ENCODE measurements at places on chromosomes 5 and 9.

GRCh38 chr9:87340391-87340790 lies 157.3 kb upstream of the DAPK1 start:
- no peak overlapping the region for H3K27ac ChIP-seq
- H3K4me3 ChIP-seq: no peak overlapping the region
- DNase-seq: no peak
- peaks cover 4% of the 10 kb centered on the region for H3K4me1 ChIP-seq
- H3K36me3 ChIP-seq: no peaks in the 10 kb centered on the region

DNA sequence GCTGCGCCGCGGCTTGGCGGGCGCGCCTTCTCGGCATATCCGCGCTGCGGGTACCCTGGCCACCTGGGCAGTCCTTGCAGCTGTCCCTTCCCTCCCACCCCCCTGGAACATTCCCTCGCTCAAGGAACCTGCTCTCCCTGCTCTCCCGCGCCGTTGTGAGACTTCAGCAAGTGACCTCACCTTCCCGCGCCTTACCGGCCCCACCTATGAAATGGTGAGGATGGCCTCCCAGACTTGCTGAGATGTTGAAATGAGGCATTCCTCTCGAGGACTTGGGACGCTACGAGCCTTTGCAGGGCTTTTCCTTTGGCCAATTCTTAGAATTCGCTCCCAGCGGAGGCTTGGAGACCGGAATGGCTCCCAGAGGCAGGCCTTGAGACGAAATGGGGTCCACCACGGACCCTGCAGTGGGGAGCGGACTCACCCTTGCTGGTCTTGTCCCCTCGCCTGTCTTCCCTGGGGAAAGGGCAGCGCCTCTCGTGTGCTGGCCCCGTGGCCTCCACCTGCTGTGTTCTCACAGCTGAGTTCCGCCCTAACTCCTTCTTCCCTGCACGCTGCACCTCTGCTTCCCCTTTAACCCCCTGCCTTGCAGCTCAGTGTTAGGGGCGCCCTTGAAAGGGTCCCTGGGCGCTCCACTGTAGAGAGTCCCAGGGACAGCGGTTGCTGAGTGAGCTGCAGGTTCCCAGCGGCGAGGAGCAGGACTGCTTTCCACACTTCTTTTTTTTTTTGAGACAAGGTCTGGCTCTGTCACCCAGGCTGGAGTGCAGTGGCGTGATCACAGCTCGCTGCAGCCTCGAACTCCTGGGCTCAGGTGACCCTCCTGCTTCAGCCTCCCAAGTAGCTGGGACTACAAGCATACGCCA lies 907 bp downstream of the HMCN2 start:
- H3K36me3 ChIP-seq: no peaks in the 10 kb centered on the region
- peaks cover 14% of the 10 kb centered on the region for H3K27me3 ChIP-seq
- no peaks in the 10 kb centered on the region for H3K4me1 ChIP-seq
- no peak for DNase-seq
- no peak overlapping the region for H3K27ac ChIP-seq

DNA sequence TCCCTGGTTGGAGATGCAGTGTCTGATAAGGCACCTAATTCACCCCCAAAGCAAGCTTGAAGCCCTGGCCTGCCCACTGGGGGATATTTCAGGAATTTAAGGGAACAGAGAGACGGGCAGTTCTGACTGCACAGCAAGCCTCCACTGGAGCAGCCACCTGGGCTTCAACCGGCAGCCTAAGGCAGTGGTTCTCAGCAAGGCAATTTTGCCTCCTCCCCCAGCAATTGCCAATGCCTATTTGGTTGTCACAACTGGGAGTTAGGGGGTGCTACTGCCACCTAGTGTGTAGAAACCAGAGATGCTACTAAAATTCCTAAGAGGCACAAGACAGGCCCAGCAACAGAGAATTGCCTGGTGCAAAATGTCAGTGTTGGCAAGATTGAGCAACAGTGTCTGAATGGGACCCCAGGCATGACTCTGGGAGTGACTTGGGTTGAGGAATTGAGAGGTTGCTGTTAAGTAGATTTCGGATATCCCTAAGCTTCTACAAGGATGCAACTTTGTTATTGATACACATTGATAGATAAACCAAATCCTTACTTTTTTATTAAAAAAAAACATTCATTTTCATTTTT lies 58.7 kb upstream of the CTSL start:
- H3K4me1 ChIP-seq: no peaks in the 10 kb centered on the region
- H3K36me3 ChIP-seq: peaks cover 4% of the 10 kb centered on the region
- no peak overlapping the region for H3K4me3 ChIP-seq
- no peak overlapping the region for H3K27ac ChIP-seq

DNA sequence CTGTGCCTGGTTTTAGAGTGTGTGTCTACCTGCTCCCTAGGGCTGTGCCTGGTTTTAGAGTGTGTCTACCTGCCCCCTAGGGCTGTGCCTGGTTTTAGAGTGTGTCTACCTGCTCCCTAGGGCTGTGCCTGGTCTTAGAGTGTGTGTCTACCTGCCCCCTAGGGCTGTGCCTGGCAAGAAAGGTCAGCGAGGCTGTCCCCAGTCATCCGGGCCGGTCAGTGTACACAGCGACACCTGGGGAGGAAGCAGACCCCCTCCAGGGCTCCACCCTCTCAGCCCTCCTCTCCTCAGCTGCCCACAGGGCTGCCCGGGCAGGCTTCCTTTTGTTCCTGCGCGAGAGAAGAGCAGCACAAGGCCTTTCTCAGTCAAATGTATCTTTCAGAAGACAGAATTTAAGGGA lies 4.1 kb downstream of the NRARP start:
- no peak for DNase-seq
- H3K27me3 ChIP-seq: no peaks in the 10 kb centered on the region
- H3K27ac ChIP-seq: no peak overlapping the region
- H3K4me1 ChIP-seq: peaks cover 23% of the 10 kb centered on the region
- no peak overlapping the region for H3K4me3 ChIP-seq
- H3K36me3 ChIP-seq: no peaks in the 10 kb centered on the region

GRCh38 chr9:16202221-16202620 lies 649.4 kb downstream of the CCDC171 start:
- H3K27ac ChIP-seq: no peak overlapping the region
- H3K36me3 ChIP-seq: no peaks in the 10 kb centered on the region
- H3K4me1 ChIP-seq: 0 out of 2 replicates have a peak, but pooled peaks cover 2% of the 10 kb centered on the region

DNA sequence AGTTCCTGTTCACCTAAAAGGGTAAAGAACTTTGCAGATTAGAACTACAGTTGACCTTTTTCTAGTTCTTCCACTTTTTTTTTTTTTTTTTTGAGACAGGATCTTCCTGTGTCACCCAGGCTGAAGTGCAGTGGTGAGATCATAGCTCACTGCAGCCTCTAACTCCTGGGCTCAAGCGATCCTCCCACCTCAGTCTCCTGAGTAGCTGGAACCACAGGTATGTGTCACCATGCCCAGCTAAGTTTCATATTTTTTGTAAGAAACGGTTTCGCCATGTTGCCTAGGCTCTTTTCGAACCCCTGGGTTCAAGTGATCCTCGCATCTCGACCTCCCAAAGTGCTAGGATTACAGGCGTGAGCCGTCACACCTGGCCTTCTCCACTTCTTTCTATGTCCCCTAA lies 39.7 kb upstream of the TNFAIP8 start:
- H3K36me3 ChIP-seq: 0 out of 2 replicates have a peak, but pooled peaks cover 4% of the 10 kb centered on the region
- DNase-seq: no peak
- no peaks in the 10 kb centered on the region for H3K27me3 ChIP-seq
- peaks cover 64% of the 10 kb centered on the region for H3K4me1 ChIP-seq

DNA sequence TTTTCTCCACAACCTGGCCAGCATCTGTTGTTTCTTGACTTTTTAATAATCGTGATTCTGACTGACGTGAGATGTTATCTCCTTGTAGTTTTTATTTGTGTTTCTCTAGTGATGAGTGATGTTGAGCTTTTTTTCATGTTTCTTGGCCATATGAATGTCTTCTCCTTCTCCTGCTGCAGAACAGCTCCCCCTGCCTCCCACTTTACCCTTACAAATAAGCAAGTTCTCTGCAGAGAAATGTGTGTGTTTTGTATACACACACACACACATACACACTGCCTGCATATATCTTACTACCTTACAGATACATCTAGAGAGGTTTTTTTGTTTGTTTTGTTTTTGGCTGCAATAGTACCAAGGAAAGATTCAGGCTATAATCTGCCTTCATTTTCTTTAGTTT lies 88.7 kb upstream of the PHF24 start:
- H3K4me3 ChIP-seq: no peak overlapping the region
- H3K4me1 ChIP-seq: no peaks in the 10 kb centered on the region
- no peaks in the 10 kb centered on the region for H3K27me3 ChIP-seq
- no peak for DNase-seq

DNA sequence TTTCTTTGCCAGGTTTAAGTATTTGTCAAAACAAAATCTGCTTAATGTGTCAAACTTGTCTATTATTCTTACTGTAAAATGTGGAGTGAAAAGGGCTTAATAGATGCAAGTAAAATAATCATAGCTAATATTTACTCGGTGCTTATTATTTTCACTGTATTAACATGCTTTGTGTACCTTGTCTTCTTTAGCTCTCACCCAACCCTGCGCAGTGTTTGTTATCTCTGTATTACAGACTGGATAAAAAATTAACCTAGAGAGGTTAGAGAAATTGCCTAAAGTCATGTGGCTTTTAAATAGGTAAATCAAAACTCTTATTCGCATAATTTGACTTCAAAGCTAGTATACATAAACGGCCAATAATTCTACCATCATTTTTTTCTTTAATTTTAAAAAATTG lies 1864.8 kb downstream of the MAT2B start:
- DNase-seq: no peak
- H3K4me1 ChIP-seq: no peaks in the 10 kb centered on the region
- no peak overlapping the region for H3K4me3 ChIP-seq
- no peaks in the 10 kb centered on the region for H3K27me3 ChIP-seq
- no peak overlapping the region for H3K27ac ChIP-seq

DNA sequence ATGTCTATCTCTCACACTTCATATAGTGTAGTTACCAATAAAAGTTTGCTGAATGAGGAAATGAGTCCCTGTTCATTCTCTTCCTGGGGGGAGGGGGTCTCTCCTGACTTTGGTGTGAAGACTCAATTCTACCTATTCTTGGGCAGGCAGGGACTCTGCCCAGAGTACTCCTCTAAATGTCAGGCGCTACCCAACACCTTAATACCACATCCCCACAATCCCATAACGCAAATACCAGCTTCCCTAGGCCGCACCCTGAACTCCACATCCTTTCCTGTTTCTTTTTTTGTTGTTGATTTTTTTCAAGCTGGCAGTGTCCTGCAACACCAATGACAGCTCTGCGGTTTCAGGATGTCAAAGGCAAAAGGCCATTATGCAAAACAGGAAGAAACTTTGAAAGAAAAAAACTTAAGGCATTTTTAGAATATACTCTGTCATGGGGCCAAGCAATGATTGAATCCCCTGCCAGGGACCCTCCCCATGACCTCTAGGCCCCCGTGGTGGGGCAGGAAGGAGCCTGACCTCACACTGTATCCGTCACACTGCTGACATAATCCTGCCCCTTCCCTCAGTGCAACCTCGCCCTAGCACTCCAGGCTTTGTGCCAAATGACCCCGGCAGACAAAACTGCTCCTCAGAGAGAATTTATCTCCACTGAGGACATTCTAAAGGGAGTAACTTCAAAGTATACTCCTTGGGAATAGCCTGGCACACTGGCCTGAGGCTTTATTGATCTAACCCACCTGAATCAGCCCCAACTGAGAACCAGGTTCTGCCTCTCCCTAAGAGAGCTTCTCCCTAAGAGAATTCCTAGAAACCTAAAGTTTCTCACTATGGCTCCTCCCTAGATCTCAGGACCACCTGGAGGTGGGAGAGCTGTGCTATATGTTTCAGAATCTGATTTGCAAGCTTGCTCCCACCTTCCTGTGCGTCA lies 8.0 kb downstream of the B4GALT1 start:
- H3K4me3 ChIP-seq: peak overlapping the region; percentile 90
- DNase-seq: no peak
- no peaks in the 10 kb centered on the region for H3K36me3 ChIP-seq
- H3K4me1 ChIP-seq: peaks cover 79% of the 10 kb centered on the region
- H3K27me3 ChIP-seq: no peaks in the 10 kb centered on the region

- H3K36me3 ChIP-seq: no peaks in the 10 kb centered on the region
- no peak overlapping the region for H3K4me3 ChIP-seq
- no peak for DNase-seq
- no peaks in the 10 kb centered on the region for H3K27me3 ChIP-seq
- H3K4me1 ChIP-seq: no peaks in the 10 kb centered on the region
Measured at GRCh38 chr9:35367451-35367850, 122.5 kb upstream of the RUSC2 start.

GRCh38 chr9:83061990-83062650 lies 822 bp downstream of the RASEF start:
- no peaks in the 10 kb centered on the region for H3K4me1 ChIP-seq
- no peak for DNase-seq
- H3K27me3 ChIP-seq: no peaks in the 10 kb centered on the region

Measured in GM12878 (cell line).